AG04449 (cell line): ENCODE measurements at places on chromosomes 6 and 20.

- no peak for DNase-seq
Observed at GRCh38 chr6:3261518-3261820, 2.7 kb downstream of the PSMG4 start.

DNA sequence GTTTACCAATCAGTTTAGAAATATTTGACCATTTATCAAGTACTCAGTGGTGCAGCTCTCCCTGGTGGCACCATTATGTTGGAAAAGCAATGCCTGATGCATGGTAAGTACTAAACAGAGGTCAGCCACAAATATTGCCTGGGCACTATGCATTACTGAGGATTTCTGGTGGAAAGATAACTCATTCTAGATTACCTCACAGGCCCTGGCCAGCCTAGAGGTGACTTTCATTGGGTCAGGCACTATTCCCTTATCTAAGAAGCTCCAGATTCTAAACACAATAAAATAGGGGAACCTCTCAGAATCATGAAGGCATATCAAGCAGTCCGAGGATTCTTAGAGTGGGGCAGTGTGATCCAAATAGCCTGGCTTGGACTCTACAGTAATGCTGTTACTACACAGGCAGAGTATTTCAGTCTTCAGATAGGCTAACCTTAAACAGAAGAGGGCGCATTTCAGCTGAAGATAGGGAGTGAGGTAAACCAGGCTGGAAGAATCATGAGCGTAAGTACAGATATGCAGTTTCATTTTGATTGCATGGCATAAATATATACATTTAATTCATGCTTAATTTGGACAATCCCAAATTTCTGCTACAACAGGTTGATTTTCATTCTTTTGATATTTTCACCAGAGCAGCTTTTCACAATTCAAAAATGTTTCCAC is 12.1 kb downstream of the LGSN start:
- DNase-seq = no peak

GRCh38 chr20:21125072-21125848 is 622 bp upstream of the KIZ start:
- DNase-seq = peak; percentile 28

DNA sequence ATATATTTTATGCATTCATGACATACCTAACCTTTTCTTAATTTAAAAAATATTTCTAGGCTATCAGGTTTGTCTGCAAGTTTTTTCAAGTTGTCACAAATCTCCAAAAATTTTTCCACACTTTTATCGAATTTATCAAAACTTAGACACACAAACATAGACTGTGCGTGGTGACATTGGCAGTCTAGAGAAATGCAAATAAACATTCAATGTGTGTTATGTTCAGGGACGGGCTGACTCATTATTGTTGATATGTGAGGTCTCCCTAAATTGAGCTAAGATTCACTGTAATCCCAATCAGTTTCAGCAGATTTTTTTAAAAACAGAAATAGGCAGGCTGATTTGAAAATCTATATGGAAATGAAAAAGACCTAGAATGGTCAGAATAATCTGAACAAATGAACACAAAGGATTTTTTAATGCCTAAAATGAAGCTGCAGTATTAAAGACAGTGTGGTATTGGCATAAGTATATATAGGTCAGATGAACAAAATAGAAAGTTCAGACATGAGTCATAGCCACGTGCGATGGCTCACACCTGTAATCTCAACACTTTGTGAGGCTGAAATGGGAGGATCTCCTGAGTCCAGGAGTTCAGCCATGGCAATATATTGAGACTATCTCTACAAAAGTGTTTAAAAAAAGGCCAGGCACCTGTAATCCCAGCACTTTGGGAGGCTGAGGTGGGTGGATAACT is 19.2 kb downstream of the BLTP3A start:
- DNase-seq = no peak

- no peak for DNase-seq
Observed at GRCh38 chr20:47872341-47872740, 87.1 kb upstream of the SULF2 start.

GRCh38 chr6:109961611-109962041 is 16.5 kb upstream of the GPR6 start:
- DNase-seq = peak; percentile 5

GRCh38 chr6:53112404-53112803 is 36.2 kb downstream of the GCM1 start:
- no peak for DNase-seq

DNA sequence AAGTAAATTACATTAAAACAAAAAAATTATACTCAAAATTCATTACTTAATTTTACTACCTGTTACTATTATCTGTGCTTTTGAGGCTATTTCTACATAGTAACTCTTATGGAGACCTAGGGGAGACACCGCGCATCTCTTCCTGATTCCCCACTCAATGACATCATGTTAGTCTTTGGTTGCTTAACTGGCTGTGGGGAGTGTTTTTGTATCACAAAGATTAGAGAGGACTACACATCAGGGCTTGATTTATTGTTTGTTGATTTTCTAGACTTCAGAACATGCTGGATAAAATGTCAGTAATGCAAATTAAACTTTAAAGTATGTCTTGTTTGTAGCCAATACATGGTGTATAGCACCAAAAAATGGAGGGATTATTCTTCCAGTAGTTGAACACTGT is 26.0 kb downstream of the SLC2A10 start:
- DNase-seq = no peak
